ENCODE measurements at places on chromosomes 4 and X. TPM values are rescaled to one million over a fixed set of nuclear protein-coding genes. Genes with fewer than 3 reads are reported as not detected.

DNA sequence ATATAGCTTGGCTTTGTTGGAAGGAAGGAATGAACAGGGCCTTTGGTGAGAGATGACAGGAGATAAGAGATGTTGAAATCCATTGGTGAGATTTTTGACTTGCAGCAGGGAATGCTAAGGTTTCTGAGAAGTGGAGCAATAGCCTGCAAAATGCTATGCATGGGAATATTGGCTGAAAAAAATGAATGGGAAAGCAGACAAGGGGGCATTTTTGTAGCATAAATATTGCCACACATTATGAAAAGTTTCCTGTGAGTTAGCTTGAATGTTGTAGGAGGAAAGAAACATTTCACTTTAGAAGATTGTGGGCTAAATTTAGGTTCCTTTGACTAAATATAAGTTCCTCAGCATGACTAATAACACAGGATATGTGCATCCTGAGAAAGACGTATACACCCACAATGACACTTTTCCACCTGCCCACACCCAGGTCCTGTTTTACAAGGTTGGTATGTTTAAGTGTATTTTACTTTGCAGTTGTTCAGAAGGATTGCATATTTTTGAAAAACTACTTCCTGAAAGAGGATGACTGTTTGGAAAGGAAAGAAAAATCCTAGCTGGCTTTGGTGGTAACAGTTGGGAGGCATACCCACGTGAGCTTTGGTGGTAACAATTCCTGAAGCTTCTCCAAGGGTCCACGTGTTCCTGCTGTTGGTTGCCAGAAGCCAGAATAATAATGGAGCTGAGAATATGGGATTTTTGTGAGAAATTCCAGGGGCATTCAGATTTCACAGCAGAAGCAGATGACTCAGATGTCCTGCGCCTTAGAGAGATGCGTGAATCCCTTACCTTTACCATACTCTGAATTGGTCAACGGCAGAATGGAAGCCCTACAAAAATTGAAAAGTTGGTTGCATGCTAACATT, 28.5 kb downstream of the PHEX start:
- DNase-seq: no peak

DNA sequence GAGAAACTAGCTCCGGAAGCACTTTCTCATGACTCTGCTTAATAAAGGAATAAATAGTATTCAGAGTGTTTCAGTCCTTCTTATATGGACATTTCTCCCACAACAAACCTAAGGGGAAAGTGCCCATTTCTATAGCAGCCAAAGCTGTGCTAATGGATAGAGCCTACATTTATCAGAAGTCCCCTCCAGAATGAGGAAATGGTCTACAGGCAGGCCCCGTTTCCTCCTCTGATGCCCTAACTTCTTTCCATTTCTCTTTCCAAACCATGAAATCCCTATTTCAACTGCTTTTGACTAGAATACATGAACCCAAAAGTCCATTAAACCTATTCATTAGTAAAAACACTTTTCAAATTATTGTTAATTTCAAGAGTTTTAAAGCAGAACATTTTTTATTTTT, 4.5 kb downstream of the ACSL1 start:
- DNase-seq: no peak

DNA sequence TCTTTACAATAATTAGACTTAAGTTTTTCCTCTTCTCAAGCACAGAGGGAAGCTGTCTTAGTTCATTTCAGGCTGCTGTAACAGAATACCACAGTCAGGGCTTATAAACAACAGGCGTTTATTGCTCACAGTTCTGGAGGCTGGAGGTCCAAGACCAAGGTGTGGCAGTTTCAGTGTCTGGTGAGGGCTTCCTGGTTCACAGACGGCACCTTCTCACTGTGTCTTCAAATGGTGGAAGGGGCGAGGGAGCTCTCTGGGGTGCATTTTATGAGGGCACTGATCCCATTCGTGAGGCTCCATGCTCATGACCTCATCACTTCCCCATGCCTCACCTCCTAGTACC, 115.7 kb upstream of the MXRA5 start:
- DNase-seq: no peak

- DNase-seq: no peak
These were observed 4.8 kb downstream of the PROM1 start for GRCh38 chr4:16079046-16079445.

DNA sequence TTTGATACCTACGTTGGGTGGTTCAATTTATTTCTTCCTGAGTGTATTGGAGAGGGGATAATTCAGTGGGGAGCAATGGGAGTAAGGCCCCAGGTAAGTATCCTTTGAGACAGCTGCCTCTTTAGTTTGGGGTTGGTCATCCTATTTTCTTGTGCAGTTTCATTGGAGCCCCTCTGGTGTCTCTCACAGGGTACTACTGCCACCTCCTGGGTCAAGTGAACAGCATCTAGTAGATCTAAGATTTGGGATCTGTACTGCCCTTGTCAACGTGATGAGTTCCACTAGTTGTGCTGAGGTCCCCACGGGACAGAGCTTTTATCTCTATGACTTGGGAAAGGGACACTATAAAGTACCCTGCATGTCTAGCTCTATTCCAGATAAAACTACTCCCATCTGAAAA, 80.6 kb downstream of the PBDC1 start:
- peak; percentile 15 for DNase-seq

GRCh38 chr4:1479454-1479853, 73.2 kb upstream of the NKX1-1 start:
- DNase-seq: no peak

ZNF630 gene
- 3.7 TPM for polyA plus RNA-seq

LPAR4 gene
- polyA plus RNA-seq: 6.6 TPM

LRIT3 gene
- 0.59 TPM for polyA plus RNA-seq
